A172 (cell line): ENCODE measurements at places on chromosomes 12 and 14.

DNA sequence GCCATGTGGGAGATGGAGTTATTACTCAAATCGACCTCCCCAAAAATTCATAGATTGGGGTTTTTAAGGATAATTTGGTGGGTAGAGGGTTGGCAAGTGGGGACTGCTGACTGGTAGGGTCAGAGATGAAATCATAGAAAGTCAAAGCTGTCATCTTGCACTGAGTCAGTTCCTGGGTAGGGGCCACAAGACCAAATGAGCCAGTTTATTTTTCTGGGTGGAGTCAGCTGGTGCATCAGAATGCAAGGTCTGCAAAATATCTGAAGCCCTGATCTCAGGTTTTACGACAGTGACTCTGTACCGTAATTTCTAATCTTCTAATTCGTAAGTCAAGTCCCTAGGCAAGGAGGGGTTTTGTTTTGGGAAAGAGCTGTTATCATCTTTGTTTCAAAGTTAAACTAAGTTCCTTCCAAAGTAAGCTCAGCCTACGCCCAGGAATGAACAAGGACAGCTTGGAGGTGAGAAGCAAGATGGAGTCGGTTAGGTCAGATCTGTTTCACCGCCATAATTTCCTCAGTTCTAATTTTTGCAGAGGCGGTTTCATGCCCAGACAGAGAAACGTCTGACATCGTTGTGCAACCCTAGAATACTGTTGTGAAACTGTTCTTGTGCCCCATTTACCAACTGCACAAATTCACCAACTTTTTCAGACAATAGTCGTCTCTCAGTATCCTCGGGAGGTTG lies 104.5 kb upstream of the SFSWAP start:
- no peak for DNase-seq

DNA sequence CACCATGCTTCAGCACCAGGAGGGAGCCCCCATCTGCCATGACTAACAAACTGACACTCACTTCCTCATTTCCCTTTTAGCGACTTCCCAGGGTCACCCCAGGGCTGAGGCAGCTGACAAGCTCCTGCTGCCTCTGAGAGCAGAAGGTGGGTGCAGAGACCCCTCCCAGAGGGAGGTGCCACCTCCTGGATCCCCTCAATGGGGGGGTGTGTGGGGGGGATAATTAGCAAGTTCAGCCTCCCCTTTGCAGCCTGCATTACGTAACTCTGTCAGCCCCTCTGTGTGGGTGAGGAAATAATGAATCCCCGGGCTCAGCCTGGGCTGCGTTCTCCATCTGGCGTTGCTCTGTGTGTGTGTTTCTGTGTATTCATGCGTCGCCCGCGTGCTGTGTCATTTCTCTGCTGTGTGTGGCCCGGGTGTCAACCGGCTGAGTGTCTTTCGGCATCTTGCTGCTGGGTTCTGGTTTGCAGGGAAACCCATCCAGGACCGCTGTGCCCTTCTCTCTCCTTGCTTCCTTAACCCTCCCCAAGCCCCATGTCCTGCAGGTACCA lies 28.0 kb downstream of the NOS1 start:
- DNase-seq, result no peak

- DNase-seq, result no peak
Measured at GRCh38 chr12:119457271-119457670, 122.7 kb downstream of the CCDC60 start.

DNA sequence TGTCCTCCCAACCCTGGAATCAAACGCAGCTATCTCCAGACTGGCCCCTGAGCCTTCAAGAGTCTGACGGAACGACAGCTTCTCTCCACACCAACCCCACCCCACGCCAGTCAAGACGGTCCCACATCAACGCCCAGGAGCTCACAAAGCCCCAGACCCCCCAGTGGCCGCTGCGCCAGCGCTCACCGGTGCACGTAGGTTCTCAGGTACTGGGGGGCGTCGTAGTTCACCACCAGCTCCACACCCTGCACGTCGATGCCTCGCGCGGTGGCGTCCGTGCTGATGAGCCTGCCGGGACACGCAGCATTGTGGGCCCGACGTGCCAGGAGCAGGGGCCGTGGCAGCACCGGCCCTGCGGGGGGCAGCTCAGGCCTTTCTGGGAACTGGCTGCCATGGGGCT lies 4.2 kb downstream of the DDX51 start:
- DNase-seq, result no peak

DNA sequence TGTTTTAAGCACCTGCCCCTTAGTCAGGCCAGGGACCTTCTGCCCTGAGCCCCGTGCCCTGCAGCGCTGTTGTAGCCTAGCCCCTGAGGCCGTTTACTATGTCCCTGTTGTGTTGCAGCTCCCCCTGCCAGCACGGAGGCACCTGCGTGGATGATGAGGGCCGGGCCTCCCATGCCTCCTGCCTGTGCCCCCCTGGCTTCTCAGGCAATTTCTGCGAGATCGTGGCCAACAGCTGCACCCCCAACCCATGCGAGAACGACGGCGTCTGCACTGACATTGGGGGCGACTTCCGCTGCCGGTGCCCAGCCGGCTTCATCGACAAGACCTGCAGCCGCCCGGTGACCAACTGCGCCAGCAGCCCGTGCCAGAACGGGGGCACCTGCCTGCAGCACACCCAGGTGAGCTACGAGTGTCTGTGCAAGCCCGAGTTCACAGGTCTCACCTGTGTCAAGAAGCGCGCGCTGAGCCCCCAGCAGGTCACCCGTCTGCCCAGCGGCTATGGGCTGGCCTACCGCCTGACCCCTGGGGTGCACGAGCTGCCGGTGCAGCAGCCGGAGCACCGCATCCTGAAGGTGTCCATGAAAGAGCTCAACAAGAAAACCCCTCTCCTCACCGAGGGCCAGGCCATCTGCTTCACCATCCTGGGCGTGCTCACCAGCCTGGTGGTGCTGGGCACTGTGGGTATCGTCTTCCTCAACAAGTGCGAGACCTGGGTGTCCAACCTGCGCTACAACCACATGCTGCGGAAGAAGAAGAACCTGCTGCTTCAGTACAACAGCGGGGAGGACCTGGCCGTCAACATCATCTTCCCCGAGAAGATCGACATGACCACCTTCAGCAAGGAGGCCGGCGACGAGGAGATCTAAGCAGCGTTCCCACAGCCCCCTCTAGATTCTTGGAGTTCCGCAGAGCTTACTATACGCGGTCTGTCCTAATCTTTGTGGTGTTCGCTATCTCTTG lies 7.6 kb downstream of the DLK1 start:
- no peak for DNase-seq

GRCh38 chr12:125160281-125160955 lies 95.2 kb downstream of the AACS start:
- DNase-seq, result no peak

- no peak for DNase-seq
Measured at GRCh38 chr12:11668611-11669010, 19.1 kb downstream of the ETV6 start.

GRCh38 chr12:65961190-65962035 lies 137.1 kb downstream of the HMGA2 start:
- DNase-seq, result no peak

GRCh38 chr12:88924162-88924561 lies 343.9 kb upstream of the KITLG start:
- DNase-seq, result no peak

DNA sequence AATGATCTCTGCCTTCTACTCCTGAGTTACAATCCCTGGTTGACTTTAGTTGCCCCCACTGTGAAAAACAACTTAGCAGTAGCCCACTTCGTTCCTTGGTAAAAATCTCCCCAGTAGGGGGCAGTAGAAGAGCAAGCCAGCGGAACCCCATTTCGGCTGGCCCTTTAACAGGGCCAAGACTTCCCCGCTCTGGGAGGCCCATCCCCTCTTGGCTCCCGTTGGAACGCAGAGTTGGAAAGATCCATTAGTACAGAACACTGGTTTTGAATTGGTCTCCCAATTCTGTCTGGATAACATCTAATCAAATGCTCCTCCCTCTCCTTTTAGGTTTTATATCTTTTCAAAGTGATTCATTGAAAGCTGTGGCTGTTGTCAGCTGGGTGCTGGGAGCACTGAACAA lies 1133.3 kb downstream of the BCL11B start:
- no peak for DNase-seq

DNA sequence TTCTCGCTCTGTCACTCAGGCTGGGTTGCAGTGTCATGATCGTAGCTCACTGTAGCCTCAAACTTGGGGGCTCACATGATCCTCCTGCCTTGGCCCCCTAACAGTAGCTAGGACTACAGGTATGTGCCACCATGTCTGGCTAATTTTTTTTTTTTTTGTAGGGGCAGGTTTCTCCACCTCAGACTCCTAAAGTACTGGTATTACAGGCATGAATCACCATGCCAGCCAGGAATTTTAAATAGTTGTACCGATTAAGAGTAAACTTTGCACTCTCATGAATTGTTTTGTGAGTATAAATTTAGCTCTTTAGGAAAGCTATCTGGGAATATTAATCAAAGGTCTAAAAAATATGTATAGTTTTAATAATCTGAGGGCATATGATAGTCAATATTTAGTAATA lies 25.5 kb downstream of the YEATS4 start:
- DNase-seq, result no peak

DNA sequence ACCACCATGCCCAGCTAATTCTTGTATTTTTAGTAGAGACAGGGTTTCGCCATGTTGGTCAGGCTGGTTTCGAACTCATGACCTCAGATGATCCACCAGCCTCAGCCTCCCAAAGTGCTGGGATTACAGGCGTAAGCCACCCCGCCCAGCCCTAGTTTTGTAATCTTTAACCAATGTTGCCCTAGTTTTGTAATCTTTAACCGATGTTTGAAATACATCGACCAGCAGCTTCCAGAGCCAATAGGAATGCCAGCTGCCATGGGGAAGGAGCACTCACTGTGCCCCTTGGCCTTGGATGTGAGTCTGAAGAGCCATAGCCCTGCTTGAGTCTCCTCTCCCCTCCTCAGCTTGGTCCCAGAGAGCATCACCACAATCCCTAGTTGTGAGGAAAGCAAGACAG lies 209.3 kb upstream of the RGS6 start:
- no peak for DNase-seq

DNA sequence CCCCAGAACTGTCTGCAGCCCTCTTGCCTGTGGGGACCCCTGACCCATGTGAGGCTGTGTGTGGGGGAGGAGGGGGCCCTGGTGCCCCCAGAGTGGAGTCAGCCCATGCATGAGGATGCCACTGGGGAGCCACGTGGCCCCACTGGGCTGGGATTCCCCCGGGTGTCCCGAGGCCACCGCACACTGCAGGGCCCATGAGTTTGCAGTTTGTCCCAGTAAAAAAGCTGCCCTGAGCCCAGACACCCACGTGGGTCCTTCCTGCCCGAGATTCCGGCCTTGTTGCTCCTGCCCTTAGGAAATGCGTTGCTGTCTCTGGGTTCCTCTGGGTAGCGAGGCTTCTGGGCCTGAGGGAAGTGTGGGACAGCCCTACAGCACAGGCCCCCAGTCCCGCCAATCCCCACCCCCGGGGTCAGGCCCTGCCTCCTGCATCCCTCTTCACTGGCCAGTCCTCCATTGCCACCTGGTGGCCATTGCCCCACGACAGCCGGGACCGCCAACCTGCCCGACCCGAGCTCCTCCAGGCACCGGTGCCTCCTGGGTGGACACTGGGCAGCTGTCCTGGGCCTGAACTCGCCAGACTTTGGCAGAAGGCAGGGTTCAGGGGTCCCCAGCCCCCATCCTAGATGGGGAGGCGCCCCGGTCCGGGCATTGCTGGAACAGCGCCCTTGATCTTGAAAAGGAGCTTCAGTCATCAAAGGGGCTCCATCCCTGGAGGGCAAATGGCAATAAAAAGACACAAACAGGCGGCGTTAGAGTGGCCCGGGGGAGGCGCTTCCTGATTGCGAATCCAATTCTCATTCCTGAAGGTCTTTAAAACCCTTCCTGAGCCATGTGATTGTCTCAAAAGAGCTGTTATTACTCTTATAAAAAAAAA lies 15.6 kb upstream of the C14orf180 start:
- DNase-seq, result peak; percentile 32

- DNase-seq, result peak; percentile 95
Measured at GRCh38 chr12:124720681-124721500, 142.8 kb downstream of the SCARB1 start.

DNA sequence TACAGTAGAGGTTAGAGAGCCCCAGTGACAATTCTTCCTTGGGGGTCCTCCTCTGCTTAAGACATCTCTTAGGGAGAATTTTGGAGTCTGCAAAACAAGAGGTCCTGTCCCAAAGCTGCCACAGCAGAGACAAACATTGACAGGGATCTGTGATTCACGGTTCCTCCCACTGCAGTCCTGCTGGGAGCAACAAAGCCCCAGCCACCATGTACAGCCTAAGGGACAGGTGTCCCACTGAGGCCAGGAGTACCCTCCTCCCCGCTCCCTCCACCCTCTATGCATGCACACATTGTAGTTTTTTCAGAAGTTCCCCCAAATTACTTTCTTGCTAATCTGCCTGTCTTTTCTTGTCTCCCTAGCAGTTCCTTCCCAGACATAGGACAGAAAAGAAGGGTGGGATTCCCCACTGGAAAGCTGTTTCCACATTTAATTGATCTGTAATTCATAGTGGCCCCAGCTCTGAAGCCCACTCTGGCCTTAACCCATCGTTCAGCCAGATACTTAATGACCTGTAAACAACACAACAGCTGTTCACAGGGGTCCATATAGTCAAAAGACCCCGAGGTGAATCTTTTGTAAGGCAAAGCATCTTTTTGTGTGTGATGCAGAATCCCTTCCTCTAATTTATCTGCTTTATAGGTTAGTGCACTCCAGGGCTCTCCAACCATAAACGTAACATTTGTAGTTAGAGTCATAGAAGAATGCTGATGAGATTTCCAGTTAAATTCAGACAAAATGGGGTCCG lies 13.9 kb upstream of the PRICKLE1 start:
- DNase-seq, result no peak

GRCh38 chr14:105292826-105293711 lies 7.7 kb downstream of the BRF1 start:
- no peak for DNase-seq

DNA sequence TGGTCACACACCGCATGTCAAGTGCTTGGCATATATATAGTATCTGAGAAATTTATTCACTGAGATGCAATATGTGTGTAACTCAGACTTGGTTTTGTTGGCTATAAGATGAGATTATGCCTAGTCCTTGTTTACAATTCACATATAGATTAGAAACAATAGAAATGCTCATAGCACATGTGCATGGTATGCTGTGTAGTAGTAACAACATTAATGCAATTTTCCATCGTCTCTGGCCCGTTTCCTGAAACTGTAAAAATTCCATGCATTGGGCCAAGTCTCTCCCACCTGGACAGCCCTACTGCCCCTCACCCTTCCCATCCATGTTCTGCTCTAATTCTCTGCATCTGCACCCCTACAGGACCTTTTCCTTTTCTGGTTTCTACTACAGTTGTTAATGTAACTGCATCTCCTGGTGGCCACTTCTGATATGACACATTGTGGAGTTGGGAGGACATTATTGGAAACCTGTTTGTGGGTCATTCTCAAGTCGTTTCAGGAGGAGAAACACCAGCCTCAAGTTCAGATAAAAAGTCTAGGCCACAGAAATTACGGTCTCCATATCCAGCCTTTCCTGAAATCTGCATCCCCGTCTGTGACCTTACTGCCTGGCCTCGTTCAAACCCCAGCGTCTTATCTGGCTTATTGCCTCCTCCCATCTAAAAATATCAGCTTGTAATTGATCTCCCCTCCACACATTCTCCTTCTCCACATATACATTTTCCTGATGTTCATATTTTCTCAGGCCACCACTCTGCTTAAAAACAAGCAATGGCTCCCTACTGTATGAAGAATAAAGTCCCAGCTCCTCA lies 37.5 kb downstream of the EMP1 start:
- DNase-seq, result peak; percentile 40

- DNase-seq, result no peak
Measured at GRCh38 chr14:79111987-79112501, 941.9 kb downstream of the NRXN3 start.
